T-helper 1 cell treated with Interleukin-12 subunit alpha and Interleukin-12 subunit beta and Interleukin-4 antibody, amounts not matched to agents 30 ng/mL and 1 ng/mL, for 36 hours (primary cell): ENCODE measurements at places on chromosomes 13 and 19. TPM values are rescaled to one million over a fixed set of nuclear protein-coding genes. Genes with fewer than 3 reads are reported as not detected.

Gene RUBCNL
- 2.3 and 3.1 TPM in 2 replicates for total RNA-seq

Gene HCST
- total RNA-seq = 101 and 108 TPM in 2 replicates

Gene IRGC
- total RNA-seq = not detected in 2 replicates

Gene NLRP9
- total RNA-seq = not detected in 2 replicates

Gene TDRD12
- 0.17 and 0.42 TPM in 2 replicates for total RNA-seq

Gene WDR88
- not detected in 2 replicates for total RNA-seq

Gene SIGLEC14
- total RNA-seq = not detected in 2 replicates

Gene MAP1S
- total RNA-seq = 70.8 and 75.5 TPM in 2 replicates

Gene ZGLP1
- total RNA-seq = 2.1 and 3.1 TPM in 2 replicates

Gene MUC16
- not detected in 2 replicates for total RNA-seq

Gene FLT1
- 3.4 and 3.9 TPM in 2 replicates for total RNA-seq

Gene TEX26
- total RNA-seq = not detected in 2 replicates

Gene COLGALT1
- total RNA-seq = 53.4 and 62.0 TPM in 2 replicates

Gene DCLK1
- not detected in 2 replicates for total RNA-seq

Gene POLRMT
- 62.7 and 63.4 TPM in 2 replicates for total RNA-seq

Gene C19orf12
- 53.8 and 54.5 TPM in 2 replicates for total RNA-seq

Gene C19orf67
- total RNA-seq = 0.32 and 0.34 TPM in 2 replicates

Gene AP2S1
- 108 and 114 TPM in 2 replicates for total RNA-seq

Gene ZNF527
- total RNA-seq = 5.3 and 5.4 TPM in 2 replicates

Gene LIPE
- total RNA-seq = 26.9 and 30.2 TPM in 2 replicates

Gene PLPPR3
- not detected in 2 replicates for total RNA-seq

Gene TMEM145
- total RNA-seq = 0.12 TPM in 1 of 2 replicates, not detected in the other

Gene ZNF600
- 16.3 and 16.6 TPM in 2 replicates for total RNA-seq

Gene CYP2A6
- total RNA-seq = not detected in 2 replicates

Gene PSG1
- total RNA-seq = not detected in 2 replicates

Gene LILRB4
- 0.22 TPM in 1 of 2 replicates, not detected in the other for total RNA-seq
